NCI-H446 treated with DMSO at 0.1 percent for 48 hours (cell line): ENCODE measurements at places on chromosomes 2 and 18.

DNA sequence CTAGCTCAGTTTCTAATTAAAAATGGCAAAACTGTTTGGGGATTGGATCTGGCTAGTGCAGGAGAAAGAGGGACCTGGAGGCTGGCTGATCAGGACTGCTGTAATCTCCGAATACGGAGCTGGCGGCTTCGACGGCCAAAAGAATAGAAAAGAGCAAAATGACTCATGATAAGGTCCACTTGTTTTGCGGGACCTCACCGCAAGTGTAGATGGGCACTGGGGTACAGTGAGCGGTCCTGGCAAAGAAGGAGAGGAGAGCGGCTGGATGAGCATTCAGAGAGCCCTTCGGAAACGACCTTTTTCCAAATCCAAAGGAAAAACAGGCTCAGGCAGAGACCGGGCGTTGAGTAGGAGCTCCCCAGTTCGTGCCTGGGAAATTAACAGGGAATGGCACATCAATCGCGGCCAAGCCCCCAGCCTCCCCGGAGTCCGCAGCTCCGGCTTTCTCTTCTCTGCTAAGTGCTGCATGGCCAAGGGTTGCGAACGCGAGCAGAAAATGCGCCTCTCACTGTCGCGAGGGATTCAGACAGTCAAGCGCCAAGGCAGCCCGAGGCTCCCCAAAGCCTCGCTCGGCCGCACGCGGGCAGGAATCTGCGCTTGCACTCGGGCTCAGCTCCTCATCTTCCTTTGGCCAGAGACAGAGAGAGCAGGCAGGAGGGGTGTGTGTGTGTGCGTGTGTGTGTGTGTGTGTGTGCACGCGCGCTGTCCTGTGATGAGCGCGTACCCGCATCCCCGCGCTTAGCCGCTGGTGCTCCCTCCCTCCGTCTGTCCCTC lies 1.8 kb downstream of the DCC start:
- peak; percentile 33 for DNase-seq

DNA sequence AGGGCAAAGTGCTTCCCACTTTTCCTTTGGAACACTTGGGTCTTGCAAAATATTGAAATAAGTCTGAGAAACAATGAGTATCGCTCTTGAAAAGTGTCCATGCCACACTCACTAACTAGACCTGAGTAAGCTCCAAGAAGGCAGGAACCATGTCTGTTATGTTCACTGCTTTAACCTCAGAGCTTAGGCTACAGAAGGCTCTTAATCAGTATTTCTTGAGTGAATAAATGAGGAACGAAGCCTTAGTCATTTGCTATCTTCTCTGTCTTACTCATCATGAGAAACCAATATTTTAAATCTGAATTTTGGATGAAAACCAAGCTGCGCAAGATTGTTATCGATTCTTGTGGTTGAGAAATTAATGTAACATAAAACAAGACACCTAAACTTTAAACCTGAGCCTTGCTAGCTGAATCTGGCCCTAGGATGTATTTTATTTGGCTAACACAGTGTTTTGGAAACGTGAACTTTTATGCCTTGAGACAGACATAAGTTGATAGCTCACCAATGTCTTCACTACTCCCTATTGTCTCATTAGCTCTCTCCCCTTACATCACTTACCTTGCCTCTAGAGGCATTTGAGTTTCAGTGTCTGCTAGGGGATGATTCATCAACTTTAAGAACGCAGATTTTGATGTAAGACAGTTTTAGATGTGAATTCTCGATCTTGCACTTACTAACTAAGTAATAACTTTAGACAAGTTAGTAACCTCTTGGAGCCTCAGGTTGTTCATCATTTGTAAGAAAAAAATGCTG lies 392.8 kb upstream of the MEIS1 start:
- no peak for DNase-seq

DNA sequence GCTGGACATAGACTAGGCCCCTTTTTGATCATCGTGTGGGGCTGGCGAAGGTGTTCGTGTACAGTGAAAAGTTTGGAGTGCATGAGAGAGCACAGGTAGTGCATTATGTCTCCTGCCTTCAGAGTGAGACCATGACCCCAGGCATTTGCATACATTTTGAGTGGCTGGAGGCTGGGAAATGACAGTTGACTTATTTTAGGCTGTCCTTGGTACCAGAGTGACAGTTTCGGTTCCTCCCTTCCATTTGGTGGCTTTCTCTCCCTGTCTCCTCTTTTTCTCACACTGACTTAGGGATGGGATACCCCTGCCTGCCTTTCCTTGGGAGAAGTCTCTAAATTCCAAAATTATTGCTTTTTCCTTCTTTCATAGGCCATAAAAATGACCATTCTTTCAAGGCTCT lies 20.1 kb downstream of the SERPINB12 start:
- no peak for DNase-seq

- no peak for DNase-seq
Measured at GRCh38 chr2:68203587-68203986, 45.9 kb downstream of the PNO1 start.

GRCh38 chr2:133163111-133163510 lies 405.2 kb downstream of the NCKAP5 start:
- no peak for DNase-seq

DNA sequence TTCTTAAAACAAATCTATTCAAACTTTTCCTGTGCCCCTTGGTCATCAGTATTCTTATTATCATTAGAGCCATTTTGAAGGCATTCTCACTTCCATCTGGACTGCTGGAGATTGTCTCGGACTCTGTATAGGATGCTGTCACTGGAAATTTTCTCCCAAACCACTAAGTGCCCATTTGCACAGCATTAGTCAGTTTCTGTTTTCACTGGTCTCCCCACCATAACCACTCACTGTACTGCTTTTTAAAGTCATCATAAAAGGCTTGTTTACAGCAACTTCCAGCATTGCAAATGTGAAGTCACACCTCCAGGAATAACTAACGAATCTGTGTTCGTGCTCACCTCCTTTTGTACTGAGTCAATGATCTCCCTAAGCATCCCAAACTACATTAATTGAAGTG lies 150.9 kb upstream of the SERTAD2 start:
- no peak for DNase-seq

GRCh38 chr2:201942531-201942930 lies 91.1 kb upstream of the FZD7 start:
- DNase-seq = peak; percentile 39
